ENCODE measurements at places on chromosomes 1 and 21.
A peak's percentile ranks its signal among the peaks of the same experiment; 100 is the strongest.

GRCh38 chr1:111604931-111605330, 14.7 kb upstream of the RAP1A start:
- no peak for DNase-seq

GRCh38 chr1:172779491-172779890, 120.6 kb downstream of the FASLG start:
- no peak for DNase-seq

GRCh38 chr1:160549665-160550006, 26.6 kb upstream of the SLAMF6 start:
- no peak for DNase-seq

- DNase-seq = no peak
Observed at GRCh38 chr1:64851664-64852063, 106.8 kb downstream of the RAVER2 start.

DNA sequence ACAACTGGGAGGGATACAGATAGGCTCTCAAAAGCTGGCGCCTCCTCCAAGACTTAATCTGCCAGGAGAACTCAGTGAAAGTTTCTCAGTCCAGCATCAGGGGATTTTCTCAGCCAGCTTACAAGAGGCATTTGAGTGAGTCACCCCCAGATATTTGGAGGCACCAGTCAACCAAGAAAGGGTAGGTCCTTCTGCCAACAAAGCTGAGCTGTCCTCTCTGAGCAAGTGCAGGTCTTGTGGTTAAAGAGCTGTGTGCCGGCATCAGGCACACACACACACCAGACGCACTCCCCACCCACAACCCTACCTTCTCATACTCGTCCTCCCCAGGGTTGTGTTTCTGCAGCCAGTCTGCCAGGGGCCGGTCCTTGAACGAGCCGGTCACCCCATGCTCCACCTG, 27.0 kb upstream of the PPP1R15B start:
- DNase-seq = no peak

- no peak for DNase-seq
Observed at GRCh38 chr21:27275294-27275927, 308.5 kb upstream of the ADAMTS5 start.

- DNase-seq = no peak
Observed at GRCh38 chr1:216960716-216961115, 237.5 kb upstream of the ESRRG start.

DNA sequence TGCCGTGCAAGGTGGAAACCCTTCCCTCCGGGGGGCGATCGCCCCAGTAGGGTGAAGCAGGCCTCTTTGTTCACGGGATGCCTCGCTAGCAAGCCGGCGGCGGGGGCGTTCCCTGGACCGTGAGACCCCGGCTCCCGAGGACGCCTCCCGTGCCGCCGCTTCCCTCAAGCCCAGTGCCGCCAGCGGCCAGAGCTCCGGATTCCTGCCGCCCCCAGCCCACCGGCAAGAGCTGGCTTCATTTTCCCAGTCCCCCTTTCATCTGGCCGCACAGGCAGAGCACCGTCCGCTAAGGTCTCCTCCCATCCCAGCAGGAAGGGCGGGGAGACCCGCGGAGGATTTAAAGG, 16.3 kb downstream of the IER5 start:
- DNase-seq = peak; percentile 75

GRCh38 chr1:232704256-232704655, 74.3 kb upstream of the SIPA1L2 start:
- DNase-seq = no peak

DNA sequence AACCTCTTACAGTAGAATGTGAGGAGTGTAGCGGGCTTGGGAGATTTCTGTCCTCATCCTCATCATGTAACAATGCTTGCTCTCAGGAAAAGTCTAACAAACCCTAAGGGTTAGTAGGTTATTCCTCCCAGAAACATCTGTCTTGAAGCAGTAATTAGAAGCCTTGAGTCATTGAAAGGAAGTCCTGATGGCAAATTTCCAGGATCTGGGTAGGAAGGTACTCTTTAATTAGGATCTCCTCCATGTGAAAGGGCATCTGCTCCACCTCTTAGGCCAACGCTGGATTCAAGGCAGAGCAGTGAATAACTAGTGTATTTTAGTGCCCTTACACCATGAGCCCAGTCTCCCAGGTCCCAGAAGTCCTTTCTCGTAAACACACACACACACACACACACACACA, 106.6 kb upstream of the BARHL2 start:
- no peak for DNase-seq

GRCh38 chr1:9167638-9168037, 38.7 kb upstream of the GPR157 start:
- DNase-seq = no peak

- no peak for DNase-seq
Observed at GRCh38 chr1:39933956-39934941, 20.7 kb upstream of the MFSD2A start.

GRCh38 chr1:94636624-94637023, 95.1 kb upstream of the F3 start:
- no peak for DNase-seq

DNA sequence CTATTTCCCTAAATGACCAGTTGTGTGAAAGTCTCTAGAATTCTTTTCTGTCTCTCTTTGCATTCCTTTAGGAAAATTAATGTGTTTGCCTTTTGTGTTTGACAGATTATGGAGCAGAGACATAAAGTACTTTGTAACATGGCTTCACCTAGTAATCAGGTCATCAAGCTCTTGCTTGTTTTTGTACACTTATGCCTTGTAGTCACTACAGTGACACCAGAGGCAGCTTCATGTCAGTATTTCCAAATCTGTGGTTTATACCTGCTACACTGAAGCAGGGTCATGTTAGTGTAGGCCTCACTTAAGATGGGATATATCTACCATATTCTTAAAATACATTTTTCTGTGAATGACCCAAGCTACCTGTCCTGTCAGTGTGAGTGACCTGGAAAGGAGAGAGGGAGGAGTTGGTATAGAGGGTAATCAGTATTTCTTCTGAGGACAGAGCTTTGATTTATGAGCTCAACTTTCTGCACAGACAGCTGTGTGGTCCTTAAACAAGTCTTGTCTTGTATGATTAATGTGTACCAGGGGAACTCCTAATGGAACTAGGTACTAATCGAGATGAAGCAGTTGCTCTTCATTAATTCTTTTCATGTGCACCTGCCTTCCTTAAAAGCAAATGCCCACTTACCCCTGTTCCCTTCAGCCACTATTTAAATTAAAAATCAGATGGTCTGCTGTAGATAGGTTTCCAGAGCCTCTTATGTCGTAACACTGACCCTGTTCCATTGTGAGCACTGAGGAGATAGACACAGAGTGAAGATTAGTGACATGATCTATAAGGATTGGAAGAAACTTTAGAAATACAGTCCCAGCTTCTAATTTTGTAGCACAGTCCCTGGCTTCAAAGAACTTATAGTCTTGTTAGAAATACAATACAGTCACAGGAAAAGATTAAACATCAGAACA, 45.7 kb downstream of the MACO1 start:
- no peak for DNase-seq

DNA sequence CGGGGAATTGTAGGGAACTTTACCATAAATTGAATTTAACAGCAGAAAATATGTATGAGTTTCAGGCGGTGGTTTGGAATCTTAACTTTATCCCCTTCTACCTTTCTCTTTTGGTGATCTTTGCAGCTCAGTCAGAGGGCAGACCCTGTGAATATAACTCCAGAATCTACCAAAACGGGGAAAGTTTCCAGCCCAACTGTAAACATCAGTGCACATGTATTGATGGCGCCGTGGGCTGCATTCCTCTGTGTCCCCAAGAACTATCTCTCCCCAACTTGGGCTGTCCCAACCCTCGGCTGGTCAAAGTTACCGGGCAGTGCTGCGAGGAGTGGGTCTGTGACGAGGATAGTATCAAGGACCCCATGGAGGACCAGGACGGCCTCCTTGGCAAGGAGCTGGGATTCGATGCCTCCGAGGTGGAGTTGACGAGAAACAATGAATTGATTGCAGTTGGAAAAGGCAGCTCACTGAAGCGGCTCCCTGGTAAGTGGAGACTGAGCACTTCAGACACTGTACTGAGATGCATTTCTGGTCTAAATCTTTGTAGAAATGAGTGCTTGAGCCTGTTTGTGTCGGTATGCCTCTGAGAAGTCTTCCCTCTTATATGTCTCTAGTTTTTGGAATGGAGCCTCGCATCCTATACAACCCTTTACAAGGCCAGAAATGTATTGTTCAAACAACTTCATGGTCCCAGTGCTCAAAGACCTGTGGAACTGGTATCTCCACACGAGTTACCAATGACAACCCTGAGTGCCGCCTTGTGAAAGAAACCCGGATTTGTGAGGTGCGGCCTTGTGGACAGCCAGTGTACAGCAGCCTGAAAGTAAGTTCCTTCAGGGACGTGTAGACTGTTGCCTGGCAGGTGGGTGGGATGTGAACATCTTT, 1.5 kb downstream of the CCN1 start:
- DNase-seq = no peak

GRCh38 chr1:44135886-44136285, 5.5 kb downstream of the KLF18 start:
- no peak for DNase-seq
